Myometrial cell (primary cell): ENCODE measurements at places on chromosomes 7 and 10. TPM values are rescaled to one million over a fixed set of nuclear protein-coding genes. Genes with fewer than 3 reads are reported as not detected.

CLRN3 gene
- total RNA-seq: not detected in 2 replicates

ERVW-1 gene
- not detected in 2 replicates for total RNA-seq

CFAP70 gene
- 0.18 and 0.29 TPM in 2 replicates for total RNA-seq

FFAR4 gene
- total RNA-seq: not detected in 2 replicates

LRMDA gene
- not detected in 2 replicates for total RNA-seq

OR2A12 gene
- not detected in 2 replicates for total RNA-seq

NCF1 gene
- not detected in 2 replicates for total RNA-seq

PDLIM1 gene
- total RNA-seq: 34.9 and 35.6 TPM in 2 replicates

ITIH5 gene
- not detected in 2 replicates for total RNA-seq

MARCHF5 gene
- 7.8 and 9.8 TPM in 2 replicates for total RNA-seq

KLF14 gene
- total RNA-seq: not detected in 2 replicates
